ENCODE measurements at places on chromosomes 7 and 10.

- DNase-seq = no peak
Observed at GRCh38 chr10:4267086-4267773, 482.2 kb upstream of the KLF6 start.

- peak; percentile 46 for DNase-seq
Observed at GRCh38 chr7:28078036-28078901, 102.3 kb downstream of the JAZF1 start.

DNA sequence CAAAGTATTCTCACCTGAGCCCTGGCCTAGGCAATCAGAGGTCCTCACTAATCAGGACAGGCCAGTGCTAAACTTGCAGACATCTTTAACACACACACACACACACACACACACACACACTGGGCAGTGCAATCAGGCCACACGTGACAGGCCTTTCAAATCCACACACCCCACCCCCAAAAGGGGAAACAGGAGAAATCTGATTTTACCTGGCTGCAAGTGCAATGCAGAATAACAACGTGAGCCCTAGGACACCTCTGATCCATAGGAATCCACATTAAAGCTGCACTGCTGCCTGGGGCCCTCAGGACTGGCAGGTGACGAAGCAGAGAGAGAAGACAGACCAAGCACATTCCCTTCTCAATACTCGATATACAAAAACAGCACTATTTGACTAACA, 218.9 kb downstream of the FAM107B start:
- DNase-seq = no peak

DNA sequence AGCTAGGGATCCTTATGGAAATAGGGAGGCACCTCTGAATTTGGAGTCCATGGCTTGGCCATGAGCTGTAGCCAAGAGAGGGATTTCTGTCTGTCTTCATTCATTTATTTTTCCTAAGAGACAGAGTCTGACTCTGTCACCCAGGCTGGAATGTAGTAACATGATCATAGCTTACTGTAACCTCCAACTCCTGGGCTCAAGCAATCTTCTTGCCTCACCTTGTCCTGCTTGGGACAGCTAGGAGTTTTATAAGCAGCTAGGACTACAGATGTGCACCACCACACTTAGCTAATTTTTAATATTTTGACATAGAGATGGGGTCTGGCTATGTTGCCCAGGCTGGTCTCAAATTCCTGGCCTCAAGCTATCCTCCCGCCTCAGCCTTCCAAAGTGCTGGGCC, 8.5 kb upstream of the HABP2 start:
- DNase-seq = no peak

- no peak for DNase-seq
Observed at GRCh38 chr10:60942134-60942787, 1.7 kb downstream of the RHOBTB1 start.

GRCh38 chr7:144513334-144513733, 109.8 kb upstream of the NOBOX start:
- DNase-seq = peak; percentile 79

DNA sequence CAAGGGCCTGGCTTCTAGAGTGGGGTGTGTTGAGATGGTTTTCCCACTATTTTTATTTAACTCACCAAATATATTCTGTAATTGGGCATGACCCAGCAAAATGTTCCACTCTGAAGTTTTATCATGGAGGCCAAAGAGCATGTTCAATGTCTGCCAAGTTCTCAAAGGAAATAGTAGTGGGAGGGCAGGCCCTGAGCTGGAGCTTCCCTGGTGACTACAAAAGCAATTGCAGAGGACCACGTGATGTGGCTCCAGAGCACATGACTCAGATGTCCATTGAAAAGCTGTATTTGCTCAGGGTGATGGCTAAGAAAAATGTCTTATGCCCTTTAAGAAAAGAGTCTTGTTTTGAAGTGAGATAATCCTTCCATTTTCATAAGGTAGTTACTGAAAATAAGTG, 1024.8 kb downstream of the LRMDA start:
- DNase-seq = no peak

GRCh38 chr10:1724921-1725488, 12.3 kb downstream of the ADARB2 start:
- DNase-seq = no peak

GRCh38 chr7:88758381-88759229, 895 bp upstream of the ZNF804B start:
- DNase-seq = peak; percentile 31

GRCh38 chr7:142654398-142654797, 94.9 kb upstream of the PRSS1 start:
- no peak for DNase-seq

- no peak for DNase-seq
Observed at GRCh38 chr10:86944031-86944419, 13.4 kb downstream of the MMRN2 start.

DNA sequence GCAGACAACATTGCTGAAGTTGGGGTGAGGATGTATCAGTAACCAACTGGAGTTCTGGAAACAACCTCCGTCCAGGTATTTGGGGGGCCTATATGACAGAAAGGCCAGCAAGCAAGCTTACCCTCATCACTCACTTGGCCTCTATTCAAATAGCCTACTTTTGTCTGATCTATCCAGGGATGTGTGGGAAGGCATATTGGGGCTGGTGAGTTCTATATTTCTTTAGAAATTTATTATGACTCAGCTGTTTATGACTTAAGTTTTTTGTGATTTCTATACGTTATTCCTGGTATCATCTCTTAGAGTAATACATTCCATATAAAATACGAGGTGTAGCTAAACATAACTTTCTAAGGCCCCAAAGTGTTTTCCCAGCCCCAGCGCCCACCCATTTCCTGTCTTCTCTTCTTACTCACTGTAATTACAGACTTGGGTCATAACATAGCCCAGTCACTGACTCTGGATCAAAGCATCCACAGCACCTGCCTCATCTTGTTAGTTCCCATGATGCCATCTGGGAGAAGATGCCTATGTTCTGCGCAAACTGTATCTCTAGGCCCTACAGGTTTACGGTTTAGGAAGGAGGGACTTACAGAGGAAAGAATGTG, 18.1 kb downstream of the GARS1 start:
- no peak for DNase-seq

GRCh38 chr7:108291791-108292440, 161.8 kb upstream of the LAMB4 start:
- no peak for DNase-seq

- no peak for DNase-seq
Observed at GRCh38 chr7:34107276-34107675, 201.9 kb downstream of the BMPER start.

GRCh38 chr7:3591944-3592343, 290.9 kb downstream of the SDK1 start:
- DNase-seq = no peak

DNA sequence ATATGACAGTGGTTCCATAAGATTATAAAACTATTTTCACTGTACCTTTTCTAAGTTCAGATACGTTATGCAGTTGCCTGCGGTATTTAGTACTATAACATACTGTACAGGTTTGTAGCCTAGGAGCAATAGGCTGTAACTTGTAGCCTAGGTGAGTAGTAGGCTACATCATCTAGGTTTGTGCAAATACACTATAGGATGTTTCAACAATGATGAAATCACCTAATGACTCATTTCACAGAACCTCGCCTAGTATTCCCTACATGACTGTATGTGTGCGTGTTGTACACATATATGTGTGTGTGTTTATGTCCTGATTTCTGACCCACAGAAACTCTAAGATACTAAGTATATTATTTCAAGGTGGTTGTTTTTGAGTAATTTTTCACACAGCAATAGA, 139.0 kb downstream of the HERPUD2 start:
- no peak for DNase-seq

GRCh38 chr10:36462194-36462593, 663.2 kb upstream of the ANKRD30A start:
- DNase-seq = no peak

GRCh38 chr7:36871863-36872262, 147.6 kb upstream of the AOAH start:
- no peak for DNase-seq

- DNase-seq = no peak
Observed at GRCh38 chr7:126689037-126689436, 563.7 kb downstream of the GRM8 start.

DNA sequence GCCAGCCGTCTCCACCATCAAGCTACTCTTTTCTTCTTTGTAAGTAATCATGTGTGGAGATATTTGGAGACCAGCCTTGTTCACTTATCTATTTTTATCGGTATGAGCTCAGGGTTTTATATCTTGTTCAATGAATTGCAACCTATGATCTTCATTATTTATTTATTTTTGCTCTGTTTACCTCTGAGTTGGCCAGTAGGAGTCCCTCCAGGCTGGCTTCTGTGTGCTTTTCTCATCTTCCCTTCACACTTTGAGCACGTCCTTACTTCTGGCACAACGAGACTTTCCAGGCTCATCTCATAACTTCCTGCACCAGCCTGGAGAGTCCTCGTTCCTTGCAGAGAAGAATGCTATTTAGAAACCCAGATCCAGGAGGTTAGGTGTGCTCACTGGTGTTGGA, 375.8 kb upstream of the PODXL start:
- DNase-seq = no peak

GRCh38 chr10:57562211-57562610, 705.5 kb downstream of the IPMK start:
- no peak for DNase-seq

DNA sequence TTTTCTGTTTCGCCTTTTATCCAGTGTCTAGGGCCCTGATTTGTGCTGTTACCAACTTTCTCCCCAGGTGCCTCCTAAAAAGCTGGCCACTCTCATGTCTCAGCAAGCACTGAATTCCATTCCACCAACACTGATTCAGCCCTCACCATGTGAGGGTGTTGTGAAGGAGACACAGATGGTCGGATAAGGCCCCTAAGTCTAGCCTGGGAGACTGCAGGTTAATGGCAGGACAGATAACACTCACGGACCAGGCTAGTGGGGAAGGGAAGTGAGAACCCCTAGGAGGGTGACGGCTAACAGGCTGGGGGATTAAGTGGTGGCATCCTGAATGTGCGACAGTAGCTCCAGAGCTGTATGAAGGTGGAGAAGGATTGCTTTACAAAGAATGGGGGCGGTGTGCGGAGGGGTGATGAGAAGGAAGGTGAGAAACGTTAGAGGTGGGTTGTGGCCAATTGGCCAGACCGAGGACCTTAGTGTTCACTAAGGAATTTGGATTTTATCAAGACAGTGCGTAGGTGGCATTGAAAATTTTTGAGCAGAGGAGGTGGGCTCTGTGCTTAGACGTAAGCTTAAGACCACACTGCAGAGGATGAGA, 3.8 kb upstream of the DUSP5 start:
- DNase-seq = no peak

DNA sequence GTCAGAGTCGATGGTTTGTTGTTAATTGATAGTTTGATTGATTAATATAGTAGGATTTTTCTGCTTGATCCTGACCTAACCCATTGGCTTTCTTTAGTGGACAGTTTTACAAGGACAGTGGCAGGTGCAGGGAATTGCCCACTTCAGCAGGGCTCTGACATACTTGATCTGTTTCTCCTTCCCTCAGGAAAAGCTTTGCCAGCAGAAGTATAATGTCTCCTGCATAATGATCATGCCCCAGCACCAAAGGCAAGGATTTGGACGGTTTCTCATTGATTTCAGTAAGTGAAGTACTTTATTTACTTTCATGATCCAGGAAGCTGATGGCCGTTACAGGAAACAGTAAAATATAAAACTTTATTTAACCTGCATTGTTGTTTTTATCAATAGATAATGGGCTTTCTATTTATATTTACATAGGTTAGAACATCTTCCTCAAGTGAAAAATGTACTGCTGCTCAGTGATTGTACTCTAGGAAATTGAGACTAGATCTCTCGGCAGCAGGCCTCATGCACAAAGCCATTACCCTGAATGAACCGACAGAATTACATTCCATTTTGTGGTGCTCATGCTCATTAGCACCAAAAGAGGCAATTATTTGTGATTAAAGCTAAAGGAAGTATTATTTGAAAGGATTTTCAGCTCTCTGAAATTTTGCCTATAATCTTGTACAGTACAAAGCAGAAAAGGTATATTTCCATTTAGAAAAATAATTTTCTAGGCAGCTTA, 122.5 kb upstream of the SAMD8 start:
- DNase-seq = peak; percentile 12

- DNase-seq = no peak
Observed at GRCh38 chr10:78572565-78572964, 496.2 kb upstream of the ZMIZ1 start.

GRCh38 chr10:131464789-131465188, 153.3 kb upstream of the TCERG1L start:
- no peak for DNase-seq

DNA sequence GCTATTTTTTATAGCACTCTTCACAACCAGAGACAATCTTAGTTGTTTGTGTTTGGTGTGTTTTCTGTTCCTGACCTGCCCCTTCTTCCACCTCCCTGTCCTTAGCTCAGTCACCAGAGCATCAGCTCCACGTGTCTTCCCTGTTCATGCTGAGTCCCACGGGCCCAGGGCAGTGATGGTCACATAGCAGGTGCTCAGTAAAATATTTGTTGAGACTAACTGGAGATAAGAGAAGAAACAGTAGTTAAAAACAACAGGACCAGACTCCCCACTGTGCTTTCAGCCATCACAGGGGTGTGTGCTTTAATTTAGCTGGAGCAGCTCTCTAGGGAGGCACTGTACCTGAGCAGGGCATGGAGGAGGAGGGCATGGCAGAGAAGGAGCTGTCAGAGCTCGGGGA, 307.3 kb upstream of the ZNF32 start:
- DNase-seq = no peak

- peak; percentile 56 for DNase-seq
Observed at GRCh38 chr7:135210888-135211178, 493 bp downstream of the WDR91 start.

DNA sequence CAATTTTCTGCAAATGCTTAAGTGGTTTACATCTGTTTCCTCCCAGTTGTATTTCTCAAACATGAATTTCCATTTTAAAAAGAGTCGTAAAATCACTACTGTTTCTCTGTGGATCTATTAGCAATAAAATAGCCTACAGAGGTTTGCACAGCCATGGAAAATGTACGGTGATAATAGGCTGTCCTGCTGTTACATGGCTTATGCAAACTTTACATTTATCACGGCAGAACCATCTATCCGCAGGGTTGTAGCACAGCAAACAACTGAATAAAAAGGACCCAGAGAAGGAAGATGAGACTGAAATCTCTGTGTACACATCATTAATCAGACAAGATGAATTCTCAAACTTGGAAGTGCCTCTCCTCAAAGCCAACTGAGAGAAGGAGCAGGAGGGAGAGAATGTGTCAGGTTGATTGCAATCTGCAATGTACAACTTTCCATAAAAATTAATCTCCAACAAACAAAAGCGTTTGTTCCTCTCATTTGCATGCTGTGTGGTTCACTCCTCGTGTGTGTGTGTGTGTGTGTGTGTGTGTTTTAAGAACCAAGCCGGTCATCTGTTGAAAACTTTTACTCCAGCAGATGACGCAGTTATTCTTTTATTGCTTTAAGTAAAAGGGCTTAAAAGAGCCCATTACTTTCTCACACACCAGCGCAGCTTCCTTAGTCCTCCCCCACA, 279.3 kb downstream of the SKAP2 start:
- DNase-seq = no peak

GRCh38 chr7:78601728-78602127, 803.2 kb downstream of the PHTF2 start:
- DNase-seq = peak; percentile 52

- no peak for DNase-seq
Observed at GRCh38 chr10:53597835-53598251, 825.3 kb upstream of the MBL2 start.

GRCh38 chr7:32952876-32953275, 4.4 kb upstream of the FKBP9 start:
- no peak for DNase-seq

All from pons (tissue), 1 donor.